Amniotic epithelial cell (primary cell): ENCODE measurements at places on chromosomes 13 and 19.

- DNase-seq: peak; percentile 16
Observed at GRCh38 chr13:46184277-46184699, 2.3 kb upstream of the LCP1 start.

- DNase-seq: no peak
Observed at GRCh38 chr19:22893855-22894270, 61.8 kb downstream of the ZNF723 start.

- peak; percentile 64 for DNase-seq
Observed at GRCh38 chr13:79810669-79811068, 329.7 kb downstream of the NDFIP2 start.

DNA sequence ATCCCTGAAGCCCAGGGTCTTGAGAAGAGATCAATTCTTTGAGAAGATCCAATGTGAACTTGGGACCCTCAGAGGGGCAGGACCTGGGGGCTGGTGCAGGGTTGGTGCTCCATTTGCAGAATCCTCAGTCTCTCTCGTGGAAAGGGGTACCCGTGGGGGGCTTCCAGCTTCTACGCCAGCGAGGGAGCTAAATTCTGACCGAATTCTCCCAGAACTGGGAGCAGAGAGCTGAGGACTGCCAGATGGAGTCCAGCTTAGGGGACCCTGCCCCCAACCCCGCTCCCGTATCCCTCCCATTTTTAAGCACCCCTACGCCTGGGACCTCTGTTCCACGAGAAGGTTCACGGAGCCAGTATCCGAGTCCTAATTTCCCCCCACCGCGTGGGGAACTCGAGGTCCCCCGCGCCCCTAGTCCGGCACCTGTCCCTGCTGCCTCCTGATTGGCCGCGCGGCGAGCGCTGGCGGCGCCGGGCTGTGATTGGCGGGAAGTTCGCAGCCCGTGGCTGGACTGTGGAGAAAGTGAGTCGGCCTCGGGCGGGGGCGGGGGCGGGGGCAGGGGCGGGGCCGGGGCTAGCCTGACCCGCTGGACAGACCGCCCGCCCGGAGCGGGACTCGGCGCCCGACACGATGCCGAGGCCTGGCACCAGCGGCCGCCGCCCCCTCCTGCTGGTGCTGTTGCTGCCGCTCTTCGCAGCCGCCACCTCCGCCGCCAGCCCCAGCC, 4.4 kb upstream of the LTBP4 start:
- peak; percentile 43 for DNase-seq

GRCh38 chr13:35028338-35028867, 86.3 kb downstream of the NBEA start:
- no peak for DNase-seq

DNA sequence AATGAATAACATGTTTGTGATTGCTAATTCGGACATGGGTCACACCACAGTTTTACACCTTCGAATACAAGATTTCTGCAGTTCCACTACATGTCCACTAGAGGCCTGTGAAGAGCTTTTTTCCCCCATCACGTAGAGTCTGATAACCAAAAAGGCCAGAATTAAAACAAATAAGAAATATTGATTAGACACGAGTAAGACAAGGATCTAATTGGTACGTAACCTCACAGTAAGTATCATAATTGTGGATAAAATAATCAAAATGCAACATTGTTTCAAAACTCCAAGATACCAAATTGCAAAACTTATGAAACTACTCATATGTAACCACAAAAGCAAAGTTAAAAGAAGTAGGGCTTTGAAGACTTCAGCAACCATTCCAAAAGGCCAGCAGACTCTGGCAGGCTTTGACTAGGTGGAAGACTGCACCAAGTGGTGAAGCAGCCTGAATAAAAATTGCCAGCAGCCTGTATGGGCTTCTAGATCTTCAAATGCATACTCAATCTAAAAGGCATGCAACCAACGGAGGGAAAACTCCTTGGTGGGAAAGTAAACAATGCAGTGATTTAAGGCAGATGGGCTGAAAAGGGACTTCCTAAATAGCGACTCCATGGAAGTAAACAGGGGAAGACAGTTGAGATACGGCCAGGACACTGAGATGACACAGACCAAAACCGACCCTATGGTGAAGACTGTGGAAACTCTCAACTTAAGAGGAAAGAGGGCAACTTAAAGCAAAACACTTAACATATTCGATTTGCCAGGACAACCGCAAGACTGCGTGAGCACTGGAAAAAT, 56.7 kb downstream of the STARD13 start:
- DNase-seq: peak; percentile 57

DNA sequence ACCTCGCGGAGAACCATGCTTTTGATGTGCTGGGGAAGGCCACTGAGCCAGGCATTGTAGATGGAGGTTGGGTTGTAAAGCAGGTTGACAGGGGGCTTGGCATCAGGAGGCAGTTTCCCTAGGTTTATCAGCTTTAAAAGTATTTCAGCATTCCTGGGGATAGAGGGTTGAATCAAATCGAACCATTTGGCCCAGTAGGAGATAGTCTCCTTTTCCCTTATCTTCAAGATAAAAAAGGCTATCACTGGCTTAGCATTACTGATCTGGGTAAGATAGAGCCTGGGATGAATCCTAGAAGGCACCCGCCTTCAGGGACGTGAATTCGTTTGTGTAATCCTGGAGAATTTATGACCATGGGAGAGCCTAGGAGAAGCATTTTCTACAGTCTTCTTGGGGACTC, 30.6 kb downstream of the SLC6A16 start:
- DNase-seq: no peak

DNA sequence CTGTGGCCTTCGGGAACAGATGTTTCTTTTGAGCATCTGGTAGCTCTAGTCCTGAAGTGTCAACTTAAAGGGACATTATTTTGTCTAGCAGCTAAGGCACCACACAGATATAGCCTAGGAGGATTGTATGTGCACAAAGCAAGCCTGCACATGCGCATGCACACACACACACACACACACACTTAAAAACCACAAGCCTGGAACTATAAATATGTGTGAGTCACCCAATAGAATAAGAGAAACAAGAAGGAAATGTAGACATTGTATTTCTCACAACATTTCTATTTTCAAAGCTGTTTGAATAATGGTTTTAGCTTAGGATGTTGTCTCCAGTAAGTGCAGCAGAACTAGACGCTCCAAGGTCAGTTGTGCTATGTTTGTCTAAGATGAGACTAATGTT, 516.5 kb downstream of the SUCLA2 start:
- DNase-seq: peak; percentile 71

GRCh38 chr19:16320987-16321386, 3.6 kb upstream of the KLF2 start:
- no peak for DNase-seq

- no peak for DNase-seq
Observed at GRCh38 chr19:39768334-39768733, 10.3 kb upstream of the LEUTX start.

GRCh38 chr13:84446972-84447639, 564.8 kb upstream of the SLITRK1 start:
- peak; percentile 28 for DNase-seq

DNA sequence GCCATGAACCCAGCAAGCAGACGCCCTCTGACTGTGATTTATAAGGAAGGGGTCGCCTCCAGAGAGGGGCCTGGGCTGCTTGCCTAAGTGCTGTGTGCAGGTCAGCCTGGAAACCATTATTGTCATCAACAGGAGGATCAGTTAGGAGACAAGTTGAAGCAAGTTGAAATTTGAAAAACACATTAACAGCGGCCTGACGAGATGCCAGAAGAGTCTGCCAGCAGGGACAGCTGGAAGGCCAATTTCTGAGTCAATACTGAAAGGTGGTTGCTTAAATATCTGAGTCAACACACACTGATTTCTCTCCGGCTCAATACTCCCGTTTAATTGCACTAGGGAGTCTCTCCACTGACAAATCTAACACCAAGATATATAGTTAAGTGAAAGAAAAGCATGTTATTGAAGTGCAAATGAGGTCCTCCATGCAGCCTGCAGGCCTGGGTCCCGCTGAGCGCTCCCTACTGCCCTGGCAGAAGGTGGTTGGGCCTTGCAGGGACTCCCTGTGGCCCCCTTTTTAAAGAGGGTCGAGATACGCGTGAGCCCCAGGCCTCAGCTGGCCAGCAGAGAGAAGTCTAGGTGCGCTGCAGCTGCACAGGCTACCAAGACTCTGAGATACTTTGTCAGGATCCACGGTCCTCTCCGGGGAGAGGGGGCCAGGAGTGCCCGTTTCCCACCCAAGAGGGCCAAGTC, 91.1 kb downstream of the RNASEH2B start:
- peak; percentile 12 for DNase-seq

DNA sequence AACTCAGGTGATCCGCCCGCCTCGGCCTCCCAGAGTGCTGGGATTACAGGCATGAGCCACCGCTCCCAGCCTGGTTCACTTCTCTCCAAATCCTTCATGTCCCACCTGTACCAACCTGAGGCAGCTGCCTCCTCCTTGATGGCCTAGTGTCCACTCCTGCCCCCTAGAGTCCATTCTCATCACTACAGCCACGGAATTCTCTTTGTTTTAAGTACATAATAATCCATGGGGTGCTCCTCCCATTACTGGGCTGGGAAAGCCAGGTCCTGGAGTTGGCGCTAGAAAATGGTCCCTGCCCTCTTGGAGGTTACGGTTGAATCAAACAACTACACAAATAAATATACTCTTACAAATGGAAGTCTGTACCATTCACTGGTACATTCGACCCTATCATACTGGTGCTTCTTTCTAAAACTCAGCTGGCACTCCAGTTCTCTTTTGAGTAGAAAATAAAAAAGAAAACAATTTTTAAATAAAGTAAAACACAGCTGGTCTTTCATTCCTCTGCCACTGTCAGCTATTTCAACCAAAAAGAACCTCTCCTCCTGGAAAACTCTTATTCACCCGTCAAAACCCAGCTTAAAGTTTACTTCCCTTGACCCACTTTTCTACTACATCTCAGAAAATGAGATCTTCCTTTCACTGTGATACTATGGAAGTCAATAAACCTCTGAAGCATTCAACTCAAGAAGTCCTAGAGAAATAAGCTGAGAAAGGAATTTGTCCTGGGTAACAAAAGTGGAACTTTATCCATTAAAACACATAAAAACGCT, 22.4 kb upstream of the ARHGEF18 start:
- peak; percentile 2 for DNase-seq

- DNase-seq: no peak
Observed at GRCh38 chr19:8108560-8109445, 40.6 kb downstream of the FBN3 start.

GRCh38 chr19:58182577-58182988, 278 bp upstream of the ZNF274 start:
- no peak for DNase-seq

- DNase-seq: peak; percentile 50
Observed at GRCh38 chr19:40147693-40148347, 43.4 kb upstream of the MAP3K10 start.

- DNase-seq: no peak
Observed at GRCh38 chr13:41680900-41681299, 223.6 kb downstream of the RGCC start.

DNA sequence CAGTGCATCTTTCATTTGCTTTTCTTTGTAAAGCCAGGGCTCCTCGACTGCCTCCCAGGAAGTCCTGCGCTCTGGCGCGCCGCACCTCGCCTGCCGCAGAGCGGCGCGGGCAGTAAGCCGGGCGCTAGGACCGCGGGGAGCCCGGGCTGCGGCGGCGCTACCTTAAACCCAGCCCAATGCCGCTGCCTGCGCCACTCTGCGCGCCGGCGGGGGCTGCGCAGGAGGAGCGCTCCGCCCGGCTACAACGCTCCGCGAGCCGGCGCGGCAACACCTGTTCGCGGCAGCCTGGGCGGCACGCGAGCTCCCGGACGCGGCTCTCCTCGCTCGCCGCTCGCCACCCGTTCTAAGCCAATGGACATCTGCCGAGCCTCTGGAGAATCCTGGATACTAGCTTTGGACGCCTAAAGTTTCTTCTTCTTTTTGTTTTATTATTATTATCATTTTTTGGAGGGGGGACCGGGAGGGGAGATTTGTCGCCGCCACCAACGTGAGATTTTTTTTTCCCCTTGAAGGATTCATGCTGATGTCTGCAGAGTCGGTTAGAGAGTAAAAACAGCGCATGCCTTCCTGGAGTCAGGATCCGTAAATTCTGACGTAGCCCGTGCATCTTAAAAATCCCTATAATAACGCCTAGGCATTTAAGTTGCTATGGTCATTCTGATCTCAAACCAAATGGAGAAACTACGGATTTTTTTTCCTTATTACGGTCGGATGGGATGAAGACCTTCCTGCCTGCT, at the start of gene FGF9:
TSS of gene FGF9 (plus strand) at position 191 of the 737 bp plus-strand sequence. CDS start 840 bp downstream, outside the sequence.
- DNase-seq: peak; percentile 75

- DNase-seq: peak; percentile 93
Observed at GRCh38 chr13:93080587-93080986, 146.0 kb upstream of the GPC6 start.

- no peak for DNase-seq
Observed at GRCh38 chr19:33825556-33825955, 28.9 kb downstream of the KCTD15 start.

GRCh38 chr13:84870190-84870589, 929.0 kb downstream of the SLITRK6 start:
- no peak for DNase-seq
